ENCODE measurements at places on chromosomes 11 and 22.

- DNase-seq, result no peak
Observed at GRCh38 chr11:47907499-47907898, 59.3 kb upstream of the NUP160 start.

DNA sequence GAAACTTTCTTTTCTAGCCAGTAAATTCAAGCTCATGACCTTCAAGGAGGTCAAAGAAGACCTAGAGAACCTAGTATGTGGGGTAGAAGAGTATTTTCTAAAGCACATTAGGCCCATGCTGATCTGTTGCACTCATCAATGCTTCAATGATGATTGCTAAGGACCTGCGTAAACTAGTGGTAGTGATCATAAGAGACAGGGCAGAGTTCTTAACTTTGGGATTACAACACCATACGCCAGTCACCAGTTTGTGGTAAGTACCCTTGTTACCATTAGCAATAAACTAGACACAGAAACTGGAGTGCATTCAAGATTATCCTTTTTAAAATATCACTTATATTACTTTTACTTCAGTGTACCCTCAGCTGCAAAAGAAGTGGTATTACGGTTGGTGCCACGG, 490.3 kb downstream of the BUD13 start:
- no peak for DNase-seq

DNA sequence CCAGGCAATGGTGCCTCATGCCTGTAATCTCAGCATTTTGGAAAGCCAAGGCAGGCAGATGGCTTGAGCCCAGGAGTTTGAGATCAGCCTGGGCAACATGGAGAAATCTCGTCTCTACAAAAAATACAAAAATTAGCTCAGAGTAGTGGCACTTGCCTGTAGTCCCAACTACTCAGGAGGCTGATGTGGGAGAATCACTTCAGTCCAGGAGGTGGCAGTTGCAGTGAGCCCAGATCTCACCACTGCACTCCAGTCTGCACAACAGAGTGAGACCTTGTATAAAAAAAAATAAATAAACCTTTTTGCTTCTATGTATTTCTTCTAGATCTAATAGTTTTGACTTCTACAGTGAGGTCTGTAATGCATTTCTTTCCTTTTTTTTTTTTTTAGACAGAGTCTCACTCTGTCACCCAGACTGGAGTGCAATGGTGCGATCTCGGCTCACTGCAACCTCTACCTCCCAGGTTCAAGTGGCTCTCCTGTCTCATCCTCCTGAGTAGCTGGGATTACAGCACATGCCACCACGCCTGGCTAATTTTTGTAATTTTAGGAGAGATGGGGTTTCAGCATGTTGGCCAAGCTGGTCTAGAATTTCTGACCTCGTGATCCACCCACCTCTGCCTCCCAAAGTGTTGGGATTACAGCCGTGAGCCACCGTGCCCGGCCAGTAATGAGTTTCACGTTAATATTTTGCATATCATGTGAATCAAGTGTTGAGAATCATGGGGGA, 18.1 kb upstream of the RDX start:
- no peak for DNase-seq

DNA sequence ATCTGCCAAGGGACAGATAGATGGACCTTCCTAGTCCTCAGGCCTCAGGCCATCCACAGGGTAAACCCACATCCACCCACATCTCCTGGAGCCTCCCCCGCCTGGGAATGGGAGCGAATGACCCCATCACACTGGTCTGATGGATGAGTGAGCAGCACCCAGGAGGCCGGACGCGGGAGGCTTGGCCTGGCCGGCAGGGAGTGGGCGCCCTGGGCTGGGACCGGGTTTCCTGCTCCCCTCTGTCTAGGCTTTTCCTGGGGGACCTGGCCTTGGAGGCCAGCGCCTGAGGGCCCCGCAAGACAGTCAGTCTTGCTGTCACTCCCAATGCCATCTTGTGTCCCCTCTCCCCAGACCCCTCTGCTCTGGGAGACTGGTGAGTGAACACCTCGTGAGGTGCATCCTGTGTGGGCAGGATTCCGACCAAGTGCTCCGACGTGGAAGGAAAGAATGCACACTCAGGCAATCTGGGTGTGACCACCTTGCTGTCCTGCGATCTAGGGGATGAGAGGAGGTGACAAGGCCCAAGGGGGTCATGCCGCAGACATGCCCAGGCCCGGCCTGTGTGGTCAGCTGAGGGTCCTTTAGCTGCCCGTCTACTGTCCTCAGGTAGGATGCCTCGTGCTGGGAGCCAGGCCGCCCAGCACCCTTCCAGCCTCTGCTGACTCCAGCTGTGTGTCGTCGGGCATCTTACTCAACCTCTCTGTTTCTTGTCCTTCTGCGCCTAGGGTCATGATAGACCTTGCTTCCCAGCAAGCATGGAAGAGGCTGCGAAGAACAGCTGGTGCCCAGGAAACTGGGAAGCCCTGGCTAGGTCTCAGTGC, 26.5 kb upstream of the WNT7B start:
- no peak for DNase-seq

DNA sequence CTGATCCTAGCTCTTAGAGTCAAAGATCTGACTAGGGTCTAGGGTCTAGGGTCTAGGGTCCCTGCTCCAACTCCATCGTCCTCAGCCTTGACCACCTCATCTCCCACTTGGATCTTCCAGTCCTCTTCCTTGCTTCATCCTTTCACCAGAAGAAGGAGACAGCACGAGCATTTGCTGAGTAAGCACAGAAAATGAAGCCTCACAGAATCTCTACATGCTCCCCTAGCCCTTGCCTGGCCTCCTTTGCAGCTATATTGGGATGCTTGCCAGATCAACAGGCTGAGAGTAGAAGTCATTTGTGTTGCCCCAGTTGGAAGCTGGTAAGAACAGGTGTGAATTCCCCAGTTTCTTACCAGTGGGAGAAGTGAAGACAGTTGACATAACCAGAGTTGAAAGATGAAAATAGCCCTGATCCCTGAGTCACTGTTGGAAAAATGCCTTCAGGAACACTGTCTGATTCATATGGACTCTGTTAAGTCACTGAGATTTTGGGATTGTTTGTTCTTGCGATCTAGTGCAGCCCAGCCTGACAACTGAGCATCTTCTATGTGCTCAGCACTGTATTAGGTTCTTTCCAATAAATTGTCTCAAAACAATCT, 552.5 kb downstream of the INSC start:
- DNase-seq, result no peak

GRCh38 chr11:70398834-70399680, 728 bp downstream of the CTTN start:
- DNase-seq, result no peak

DNA sequence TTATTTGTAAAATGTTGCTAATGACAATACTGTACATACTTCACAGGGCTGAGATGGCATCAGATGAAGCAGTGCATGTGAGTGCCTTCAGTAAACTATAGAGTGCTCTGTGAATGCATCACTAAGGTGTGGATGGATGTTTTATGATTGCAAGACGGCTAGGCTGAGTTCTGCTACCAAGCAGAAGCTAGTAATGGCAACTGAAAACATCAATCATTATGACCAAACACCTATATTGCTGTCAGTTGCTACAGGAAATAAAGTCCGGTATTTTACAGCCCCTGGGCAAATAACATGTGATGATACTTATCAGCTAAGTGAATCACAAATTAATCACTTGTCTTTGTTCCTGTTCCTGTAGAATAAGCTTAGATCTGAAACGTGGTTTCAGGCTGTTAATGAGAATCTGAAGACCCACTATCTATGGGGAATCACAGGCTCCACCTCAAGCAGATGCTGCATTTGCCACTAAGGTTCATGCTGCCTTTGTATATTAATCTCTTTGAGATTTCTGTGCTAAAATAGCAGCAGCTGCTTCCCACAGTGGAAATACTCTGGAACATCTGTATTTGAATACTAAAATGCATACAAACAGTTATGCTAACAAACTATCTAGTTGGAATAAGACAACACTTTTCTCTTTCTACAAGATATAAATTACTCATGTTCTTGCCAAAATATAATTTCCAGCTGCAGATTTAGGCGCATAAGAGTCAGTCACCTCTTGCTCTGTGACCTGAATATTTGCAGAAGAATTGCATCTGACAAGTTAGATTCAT, 254.0 kb upstream of the PITPNB start:
- DNase-seq, result no peak

- DNase-seq, result no peak
Observed at GRCh38 chr22:38131399-38131798, 20.9 kb upstream of the BAIAP2L2 start.

DNA sequence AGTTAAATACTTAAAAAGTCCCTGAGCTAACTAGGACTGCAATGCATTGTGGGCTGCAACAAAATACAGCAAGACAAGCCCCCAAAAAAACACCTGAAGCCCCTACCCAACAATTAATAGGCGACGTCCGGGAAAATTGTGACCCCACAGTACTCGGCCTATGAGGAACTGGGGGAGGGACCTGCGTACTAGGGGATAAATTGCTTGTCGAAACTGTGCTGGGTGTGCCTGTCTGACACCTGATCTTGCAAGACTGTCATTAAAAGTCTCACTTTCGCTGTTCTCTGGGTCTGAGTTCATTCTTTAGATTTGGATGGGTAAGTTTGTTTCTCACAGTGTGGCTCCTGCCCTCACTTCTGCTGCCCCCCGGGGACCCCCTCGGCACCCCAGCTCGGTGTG, 15.2 kb downstream of the TANGO2 start:
- DNase-seq, result no peak

DNA sequence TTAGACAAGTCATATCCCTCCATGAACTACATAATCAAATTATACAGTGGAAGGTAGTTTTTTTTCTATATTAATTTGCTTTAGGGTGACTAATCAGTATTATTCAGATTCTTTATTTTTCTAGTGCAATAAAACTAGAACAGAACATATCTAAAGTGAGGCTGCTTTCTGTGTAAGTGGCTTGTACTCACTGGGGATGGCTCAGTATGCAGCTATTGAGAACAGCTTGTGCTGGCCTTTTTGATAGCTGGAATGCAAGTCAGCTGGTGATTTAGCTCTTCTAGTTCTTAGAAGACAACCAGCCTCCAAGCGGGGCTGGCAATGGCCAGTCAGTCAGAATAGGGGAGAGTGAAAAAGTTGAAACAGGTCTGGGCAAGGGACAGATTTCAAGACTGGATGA, 119.4 kb downstream of the BLID start:
- DNase-seq, result no peak

DNA sequence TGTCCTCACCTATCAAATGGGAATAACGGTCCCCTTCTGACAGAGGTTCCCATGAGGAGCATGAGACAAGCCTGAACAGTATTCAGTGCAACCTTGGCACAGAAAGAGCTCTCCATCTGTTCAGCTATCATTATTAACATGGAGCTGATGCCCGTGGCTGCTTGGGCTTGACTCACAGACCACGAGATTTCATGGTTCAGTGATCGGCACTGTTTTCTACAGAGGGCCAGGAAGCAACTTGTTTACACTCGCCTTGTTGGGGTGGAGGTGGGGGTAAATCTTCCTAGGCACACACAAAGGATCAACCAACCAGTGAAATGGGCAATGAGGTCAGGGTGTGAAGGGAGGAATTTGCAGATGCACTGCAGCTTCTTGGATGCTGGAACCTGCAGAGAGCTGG, 88.2 kb downstream of the CWC15 start:
- DNase-seq, result peak; percentile 95

DNA sequence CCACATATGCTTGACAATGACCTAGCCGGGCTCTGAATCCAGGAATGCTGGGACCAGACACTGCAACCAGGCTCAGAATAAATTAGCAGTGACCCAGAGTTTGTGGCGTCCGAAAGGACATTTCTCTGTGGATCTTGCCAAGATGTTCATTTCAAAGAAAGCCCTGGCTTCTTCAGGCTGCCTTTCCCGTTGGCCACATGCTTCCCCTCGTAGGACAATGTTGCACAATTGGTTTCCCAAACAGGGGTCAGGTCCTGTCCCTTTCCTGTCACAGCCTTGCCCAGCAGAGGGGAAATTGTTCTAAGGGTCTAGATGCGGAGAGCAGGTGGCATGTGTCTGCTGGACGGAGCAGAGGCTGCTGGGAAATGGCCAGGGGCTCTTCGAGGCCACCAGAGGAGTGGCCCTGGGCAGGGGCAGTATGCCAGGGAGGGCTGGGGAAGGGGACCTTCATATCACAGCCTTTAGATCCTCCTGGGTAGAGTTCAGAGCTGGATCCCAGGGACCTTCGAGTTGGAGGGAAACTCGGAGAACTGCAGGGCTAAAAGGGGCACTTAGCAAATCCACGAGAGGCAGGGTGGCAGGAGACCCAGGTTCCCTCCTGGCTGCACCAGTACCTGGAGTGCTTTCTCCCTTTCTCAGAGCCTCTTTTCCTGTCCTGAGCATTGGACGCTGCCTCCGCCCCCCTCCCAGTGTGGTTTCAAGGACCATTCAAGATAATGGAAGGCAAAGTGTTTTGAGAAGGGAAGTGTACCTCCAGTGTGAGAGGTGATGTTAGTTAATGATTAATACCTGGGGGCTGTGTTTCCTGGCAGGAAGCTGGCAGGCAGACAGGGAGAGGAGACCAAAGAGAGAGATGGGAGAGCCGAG, 42.3 kb downstream of the C11orf96 start:
- no peak for DNase-seq

GRCh38 chr11:19632499-19632834, 80.2 kb upstream of the NAV2 start:
- no peak for DNase-seq

- DNase-seq, result no peak
Observed at GRCh38 chr22:41876275-41876674, 38.6 kb downstream of the SHISA8 start.

DNA sequence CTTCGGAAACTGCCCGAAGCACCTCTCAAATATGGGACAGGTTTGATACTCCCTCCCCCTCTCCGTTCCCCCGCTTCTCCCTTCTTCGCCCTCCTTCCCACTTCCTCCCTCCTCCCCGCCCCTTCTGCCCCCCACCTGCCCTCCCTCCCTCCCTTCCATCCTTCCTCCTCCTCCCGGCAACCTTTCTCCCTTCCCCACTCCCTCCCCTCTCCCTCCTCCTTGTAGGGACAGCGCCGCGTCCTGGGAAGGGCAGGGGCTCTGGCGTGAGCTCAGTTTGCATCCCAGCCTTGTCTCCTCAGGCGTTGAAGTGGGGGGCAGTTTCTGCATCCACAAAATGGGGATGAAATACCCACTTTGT, 6.1 kb upstream of the NFAM1 start:
- no peak for DNase-seq

DNA sequence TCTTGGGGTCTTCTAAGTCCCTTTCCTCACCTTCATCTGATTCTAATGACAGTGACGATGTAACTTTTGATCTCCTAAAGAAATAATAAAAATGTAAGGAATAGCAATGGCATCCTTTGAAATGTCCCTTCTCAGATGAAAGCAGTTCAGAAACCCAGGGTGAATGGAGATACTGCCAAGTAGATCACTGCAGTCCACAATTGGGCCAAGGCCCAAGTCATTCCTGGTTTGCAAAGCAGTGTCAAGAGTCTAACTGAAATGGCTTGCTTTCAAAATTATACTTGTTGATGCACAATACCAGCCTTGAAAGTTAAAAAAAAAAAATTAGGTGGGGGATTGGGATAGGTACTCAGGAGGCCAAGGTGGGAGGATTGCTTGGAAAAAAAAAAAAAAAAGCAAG, 20.4 kb downstream of the ASCC2 start:
- DNase-seq, result no peak

All from epithelial cell of proximal tubule (primary cell).